ENCODE measurements at places on chromosomes 16 and 17.
A peak's percentile ranks its signal among the peaks of the same experiment; 100 is the strongest.

DNA sequence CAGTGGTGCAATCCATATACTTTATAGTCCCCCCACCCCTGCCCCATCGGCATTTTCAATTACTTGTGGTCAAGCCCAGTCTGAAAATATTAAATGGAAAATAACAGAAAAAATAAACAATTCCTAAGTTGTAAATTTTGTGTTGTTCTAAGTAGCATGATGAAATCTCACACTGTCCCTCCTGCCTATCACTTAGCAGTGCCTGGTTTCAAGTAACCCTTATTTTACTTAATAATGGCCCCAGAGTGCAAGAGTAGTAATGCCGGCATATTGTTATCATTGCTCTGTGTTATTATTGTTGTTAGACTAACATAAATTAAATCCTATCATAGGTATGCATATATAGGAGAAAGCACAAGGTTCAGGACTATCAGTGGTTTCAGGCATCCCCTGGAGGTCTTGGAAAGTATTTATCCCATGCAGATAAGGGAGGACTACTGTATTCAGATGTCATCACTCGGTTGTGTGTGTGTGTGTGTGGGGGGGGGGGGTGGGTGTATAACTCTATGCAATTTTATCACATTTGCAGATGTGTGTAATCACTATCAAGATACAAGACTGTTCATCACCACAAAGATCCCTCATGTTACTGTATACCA is 9.3 kb downstream of the UBE2G1 start:
- no peak for DNase-seq

- no peak for DNase-seq
Measured at GRCh38 chr17:49217651-49218413, 7.3 kb downstream of the ABI3 start.

GRCh38 chr17:81556175-81556691 is 4.1 kb upstream of the FAAP100 start:
- no peak for DNase-seq

DNA sequence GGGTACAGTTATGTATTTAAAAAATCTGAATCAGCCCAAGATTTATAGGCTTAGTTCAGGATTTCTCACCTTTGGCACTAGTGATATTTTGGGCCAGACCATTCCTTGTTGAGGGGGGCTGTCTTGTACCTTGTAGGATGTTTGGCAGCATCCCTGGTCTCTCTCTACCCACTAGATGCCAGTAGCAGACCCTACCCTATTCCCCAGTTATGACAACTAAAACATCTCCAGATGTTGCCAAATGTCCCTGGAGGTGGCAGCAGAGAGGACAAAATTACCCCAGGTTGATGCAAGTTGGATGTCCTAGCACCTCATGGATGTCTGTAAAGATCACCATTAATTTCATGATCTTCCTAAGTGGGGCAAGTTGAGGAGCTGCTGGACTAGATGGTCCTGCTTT is 45.8 kb downstream of the SYT17 start:
- DNase-seq = no peak

GRCh38 chr17:64496786-64497564 is at the start of gene POLG2:
TSS of gene POLG2 (minus strand) at chr17:64497054. CDS start at chr17:64496968, 86 bp downstream.
- DNase-seq = peak; percentile 93

DNA sequence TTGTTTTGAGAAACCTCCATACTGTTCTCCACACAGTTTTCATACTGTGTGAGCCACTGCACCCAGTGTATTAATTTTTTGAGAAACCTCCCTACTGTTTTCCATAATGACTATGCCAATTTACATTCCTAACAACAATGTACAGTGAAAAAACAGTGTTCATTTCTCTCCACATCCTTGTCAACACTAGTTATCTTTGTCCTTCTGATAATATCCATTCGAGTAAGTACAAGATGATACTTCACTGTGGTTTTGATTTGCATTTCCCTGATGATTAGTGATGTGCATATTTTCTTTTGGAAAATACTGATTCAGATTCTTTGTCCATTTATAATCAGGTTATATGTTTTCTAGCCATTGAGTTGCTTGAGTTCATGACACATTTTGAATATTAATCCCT is 462.0 kb downstream of the CDH11 start:
- no peak for DNase-seq

- DNase-seq = no peak
Measured at GRCh38 chr16:58361726-58362125, 30.5 kb upstream of the GINS3 start.

DNA sequence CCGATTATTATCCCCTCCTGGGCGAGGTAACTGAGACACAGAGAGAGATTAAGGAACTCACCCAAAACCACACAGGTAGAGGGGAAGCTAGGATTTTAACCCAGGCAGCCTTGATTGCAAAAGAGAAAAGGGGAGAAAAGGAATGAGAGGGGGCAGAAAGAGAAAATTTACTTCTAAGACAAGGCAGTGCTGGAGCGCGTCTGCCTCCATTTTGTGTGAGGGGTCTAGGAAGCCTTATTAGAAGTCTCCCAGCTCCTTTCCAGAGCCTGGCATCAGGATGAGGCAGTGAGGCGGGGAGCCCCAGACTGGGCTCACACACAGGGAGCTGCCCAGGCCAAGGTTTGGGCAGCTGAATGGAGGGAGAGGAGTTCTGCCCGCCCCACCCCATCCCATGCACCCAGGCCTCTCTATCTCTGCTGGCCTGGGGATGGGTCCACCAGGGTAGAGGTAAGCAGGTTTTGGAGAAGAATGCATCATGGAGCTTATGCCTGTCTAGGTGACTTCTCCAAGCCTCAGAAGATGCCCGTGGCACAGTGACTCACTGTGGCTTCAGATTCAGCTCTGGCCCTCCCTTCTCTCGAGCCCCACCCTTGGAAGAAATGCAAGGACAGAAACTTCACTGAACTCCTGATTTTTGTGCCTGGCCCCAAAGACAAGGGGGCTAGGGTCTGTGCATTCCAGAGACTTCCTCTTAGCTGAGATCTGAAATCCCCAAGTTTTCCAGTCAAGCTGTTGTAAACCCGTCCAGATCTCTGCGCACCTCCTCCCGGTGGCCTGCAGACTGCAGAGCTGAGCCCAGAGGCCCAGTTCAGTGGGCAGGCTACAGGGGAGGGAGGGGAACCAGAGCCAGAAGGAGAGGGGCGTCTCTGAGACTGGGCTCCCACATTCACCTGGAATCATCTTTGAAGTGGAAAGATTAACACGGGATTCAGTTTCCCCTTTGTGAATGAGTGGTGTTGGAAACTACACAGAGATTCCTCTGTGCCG is 95.1 kb upstream of the CDH5 start:
- DNase-seq = no peak

- DNase-seq = no peak
Measured at GRCh38 chr16:68073902-68074760, 11.0 kb upstream of the NFATC3 start.

DNA sequence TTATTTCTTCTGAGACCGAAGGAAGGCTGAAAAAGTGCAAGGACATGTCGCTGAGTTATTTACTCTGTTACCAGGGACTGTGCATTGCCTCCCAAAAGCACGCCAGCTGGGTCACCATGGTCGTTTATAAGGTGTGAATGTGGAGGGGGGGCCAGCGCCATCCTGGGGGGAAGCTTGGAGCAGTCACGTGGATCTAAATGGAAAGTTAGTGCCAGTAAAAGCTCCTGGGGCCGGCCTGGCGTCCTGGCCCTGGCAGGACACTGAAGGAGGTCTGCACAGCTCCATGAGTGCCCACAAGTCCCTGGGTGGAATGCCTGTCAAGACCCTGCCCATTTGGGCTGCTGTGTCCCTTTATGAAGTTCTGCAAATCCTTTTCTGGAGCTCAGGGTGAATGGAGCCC is 82.6 kb downstream of the C16orf95 start:
- DNase-seq = no peak

DNA sequence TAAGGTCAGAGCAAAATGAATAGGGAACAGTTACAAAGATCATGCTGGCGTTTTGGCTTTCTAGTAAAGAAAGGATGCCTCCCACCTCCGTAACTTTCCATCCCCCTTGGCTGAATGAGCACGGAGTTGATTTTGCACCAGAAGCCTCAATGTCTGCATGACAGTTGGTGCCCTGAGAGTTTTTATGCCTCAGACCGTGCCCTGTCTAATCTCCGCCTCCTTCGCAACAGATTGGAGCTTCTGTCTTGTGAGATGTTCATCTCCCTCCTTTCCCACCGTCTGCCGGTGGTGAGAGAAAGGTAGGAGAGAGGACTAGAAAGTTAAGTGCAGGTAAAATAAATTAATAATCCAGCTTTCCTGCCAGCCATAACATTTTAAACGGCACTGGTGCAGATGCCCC is 1.9 kb downstream of the HS3ST4 start:
- no peak for DNase-seq

- no peak for DNase-seq
Measured at GRCh38 chr16:15873301-15873700, 15.1 kb downstream of the CEP20 start.

- DNase-seq = no peak
Measured at GRCh38 chr16:1067629-1068028, 4.9 kb upstream of the SSTR5 start.

DNA sequence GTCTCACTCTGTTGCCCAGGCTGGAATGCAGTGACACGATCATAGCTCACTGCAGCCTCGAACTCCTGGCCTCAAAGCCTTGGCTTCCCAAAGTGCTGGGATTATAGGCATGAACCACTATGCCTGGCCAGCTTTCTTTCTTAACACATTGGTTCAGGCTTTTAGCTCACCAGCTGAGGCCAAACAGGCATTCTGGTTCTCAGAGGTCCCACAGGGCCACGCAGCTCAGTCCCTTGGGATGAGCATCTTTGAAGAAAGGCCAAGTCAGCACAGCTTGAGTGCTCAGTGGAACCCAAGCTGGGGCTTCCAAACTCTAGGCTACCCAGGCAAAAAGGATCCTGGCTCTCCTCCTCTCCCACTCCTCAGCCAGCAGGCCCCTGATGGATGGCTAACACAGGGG is 2.5 kb downstream of the PIK3R5 start:
- no peak for DNase-seq

DNA sequence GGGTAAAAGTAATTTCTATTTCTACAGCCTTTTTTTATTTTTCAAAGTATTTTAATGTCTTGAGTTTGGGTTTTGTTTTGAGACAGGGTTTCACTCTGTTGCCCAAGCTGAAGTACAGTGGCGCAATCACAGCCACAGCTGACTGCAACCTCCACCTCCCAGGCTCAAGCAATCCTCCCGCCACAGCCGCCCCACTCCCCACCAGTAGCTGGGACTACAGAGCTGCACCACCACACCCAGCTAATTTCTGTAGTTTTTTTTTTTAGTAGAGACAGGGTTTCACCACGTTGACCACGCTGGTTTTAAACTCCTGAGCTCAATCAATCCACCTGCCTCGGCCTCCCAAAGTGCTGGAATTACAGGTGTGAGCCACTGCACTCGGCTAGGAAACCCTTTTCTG is 44.0 kb downstream of the TUBD1 start:
- no peak for DNase-seq

- DNase-seq = no peak
Measured at GRCh38 chr17:83177611-83178532, 98.5 kb downstream of the METRNL start.

DNA sequence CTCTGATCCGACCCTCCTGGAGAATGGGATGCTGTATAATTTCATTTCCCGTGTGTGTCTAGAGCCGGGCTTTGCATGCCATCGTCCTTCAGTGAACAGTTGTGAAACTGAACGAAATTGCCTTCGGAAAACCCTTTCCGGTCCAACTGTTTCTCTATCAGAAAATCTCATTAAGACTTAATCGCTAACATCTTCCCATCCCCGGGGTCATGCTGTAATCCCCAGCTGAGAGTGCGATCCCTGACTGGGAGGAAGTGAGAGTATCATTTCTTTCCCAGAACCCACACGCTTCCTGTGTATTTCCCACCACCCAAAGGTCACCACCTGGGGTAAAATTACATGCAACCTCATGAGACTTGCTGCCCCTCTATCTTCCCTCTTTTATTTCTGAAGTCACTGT is 75.6 kb upstream of the RBFOX1 start:
- no peak for DNase-seq

- DNase-seq = peak; percentile 58
Measured at GRCh38 chr17:15260376-15261257, 4.5 kb downstream of the PMP22 start.

DNA sequence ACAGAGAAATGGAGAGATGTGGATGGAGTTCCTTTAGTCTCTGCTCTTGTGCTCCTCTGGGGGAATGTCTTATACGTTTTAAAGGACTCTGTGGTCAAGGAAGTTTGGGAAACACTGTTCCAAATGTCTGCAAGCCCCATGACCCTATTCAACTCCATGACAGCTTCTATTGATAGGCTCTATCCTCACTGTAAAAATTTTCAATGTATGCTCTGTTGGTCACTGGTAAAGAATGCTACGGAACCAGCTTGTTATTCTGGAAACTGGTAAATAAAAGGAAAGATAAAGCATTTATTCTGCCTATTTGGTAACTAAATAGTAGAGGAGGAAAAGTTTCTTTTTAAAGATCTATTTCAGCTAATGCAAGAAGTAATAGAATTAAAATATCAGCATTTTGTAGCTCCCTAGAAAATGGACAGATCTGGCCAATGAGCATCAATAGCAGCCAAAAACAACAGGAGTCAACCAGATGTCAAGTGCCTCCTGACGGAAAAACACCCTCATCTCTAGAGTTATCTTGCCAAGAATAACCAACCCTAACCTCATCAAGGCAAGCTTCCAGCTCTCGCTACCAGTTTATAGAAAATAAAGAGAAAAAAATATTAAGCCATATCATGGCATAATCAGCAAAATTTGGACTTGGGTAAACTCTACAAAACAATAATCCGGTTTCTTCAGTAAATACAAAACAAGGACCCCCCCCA is 16.1 kb downstream of the GDE1 start:
- peak; percentile 95 for DNase-seq

DNA sequence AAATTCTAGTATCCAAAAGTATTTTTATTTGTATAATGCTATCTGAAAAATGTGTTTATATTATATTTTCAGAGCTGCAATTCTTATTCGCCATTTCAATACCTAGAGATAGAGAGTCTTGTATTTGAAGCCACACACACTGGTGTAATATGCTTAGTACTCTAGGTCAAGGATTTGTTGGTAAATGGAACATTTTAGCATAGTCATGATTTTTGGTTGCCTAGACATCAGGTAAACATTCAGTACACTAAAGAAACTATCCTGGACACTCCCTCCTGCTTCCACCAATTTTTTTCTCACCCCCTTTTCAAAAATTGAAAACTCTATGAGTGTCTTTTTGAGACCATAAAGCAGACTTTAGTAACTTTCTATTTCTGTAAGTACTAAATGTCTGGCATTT is 20.8 kb downstream of the ABHD15 start:
- no peak for DNase-seq

DNA sequence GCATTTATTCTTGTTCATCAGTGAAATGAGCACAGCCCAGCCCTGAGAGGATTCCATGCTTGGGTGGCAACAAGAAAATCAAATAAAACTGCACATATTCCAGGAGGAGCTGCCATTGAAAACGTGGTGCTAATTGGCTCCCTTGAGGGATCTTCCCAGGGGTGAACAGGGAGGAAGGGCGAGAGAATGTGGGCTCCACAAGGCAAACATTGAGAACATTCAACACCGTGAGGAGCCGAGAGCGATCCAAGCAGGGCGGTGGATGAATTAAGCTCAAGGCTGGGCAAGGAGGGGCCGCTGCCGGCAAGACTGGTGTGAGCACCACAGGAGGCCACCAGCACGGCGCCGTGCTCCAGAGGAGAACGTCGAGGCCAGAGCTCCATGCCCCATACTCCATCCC is 166.9 kb downstream of the C16orf95 start:
- no peak for DNase-seq
